ENCODE measurements at places on chromosomes 1 and 21.
A peak's percentile ranks its signal among the peaks of the same experiment; 100 is the strongest.

DNA sequence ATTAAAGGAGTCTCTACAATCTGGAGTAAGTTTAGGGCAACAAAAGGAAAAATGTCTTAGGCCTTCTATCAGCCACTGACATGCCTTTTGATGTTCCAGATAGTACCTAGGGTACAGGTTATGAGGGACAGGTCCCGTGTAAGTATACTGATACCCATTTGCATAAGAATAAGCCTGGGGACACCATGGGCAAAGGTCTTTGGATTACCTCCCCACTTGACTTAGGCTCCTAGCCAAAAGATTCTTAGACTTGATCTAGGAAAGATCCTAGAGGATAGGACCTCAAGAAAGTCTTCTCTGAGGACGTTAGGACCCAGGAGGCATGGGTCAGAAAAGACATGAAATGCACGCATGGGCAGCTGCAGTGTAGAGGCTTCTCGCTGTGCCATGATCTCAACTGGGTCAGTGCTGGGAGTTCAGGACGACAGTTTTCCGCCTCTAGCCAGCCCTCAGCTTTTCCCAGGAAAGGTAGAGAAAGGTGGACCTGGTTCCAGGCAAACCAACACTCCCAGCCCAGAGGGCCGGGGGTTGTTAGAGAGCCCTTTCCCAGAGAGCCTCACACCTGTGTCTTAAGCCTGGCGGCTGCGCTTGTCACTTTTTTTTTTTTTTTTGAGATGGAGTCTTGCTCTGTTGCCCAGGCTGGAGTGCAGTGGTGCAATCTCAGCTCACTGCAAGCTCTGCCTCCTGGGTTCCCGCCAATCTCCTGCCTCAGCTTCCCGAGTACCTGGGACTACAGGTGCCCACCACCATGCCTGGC is 26.6 kb downstream of the MSTO1 start:
- DNase-seq: no peak

DNA sequence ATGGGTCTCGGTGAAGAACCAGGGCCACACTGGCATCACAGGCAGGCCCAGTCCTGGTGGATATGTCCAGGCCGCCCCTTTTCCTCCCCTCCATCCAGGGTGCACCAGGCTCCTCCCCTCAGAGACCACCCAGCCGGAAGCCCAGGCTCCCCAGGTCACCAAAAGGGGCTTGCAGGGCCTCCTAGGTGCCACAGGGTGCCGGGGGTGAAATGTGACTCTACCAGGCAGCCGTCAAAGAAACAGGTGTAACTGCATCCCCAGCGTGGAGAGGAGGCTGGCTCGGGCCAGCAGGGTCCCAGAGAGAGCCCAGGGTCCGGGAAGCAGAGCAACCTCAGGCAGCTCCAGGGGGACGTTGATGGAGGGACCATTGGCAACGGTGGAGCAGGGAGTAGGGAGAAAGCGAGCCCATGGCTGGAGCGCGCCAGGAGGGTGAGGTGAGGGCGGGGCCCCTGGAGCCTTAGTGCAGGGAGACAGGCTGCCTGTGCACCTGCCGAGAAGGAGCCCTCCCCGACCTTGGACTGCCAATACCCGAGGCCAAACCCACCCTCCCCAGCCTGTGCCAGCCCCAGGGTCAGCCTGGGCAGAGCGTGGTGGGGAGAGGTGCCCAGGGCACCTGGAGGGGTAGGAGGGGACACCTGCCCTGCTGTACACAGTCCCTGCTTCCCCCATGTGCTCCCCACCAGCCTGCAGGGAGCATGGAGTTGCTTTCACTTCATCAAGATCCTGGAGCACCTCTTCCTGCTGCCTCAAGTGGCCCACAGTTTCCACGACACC is 48.3 kb upstream of the POFUT2 start:
- DNase-seq: no peak

DNA sequence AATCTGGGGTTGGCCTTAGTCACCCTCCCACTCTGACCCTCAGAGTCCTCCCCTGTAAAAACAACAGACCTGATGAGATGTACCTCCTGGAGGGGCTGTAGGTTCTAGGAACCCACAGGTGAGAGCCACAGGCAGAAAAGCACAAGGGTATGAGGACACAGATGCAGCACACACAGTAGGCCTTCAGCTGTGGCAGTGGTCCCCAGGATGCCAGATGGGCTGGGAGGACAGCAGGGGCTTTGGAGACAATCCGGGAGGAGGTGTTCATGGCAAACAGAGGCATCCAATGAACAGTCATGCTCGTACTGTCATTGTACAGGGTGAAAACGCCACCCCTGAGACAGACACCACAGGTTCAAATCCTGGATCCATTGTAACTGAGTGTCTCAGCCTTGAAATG is 463.1 kb downstream of the MATN1 start:
- DNase-seq: no peak

DNA sequence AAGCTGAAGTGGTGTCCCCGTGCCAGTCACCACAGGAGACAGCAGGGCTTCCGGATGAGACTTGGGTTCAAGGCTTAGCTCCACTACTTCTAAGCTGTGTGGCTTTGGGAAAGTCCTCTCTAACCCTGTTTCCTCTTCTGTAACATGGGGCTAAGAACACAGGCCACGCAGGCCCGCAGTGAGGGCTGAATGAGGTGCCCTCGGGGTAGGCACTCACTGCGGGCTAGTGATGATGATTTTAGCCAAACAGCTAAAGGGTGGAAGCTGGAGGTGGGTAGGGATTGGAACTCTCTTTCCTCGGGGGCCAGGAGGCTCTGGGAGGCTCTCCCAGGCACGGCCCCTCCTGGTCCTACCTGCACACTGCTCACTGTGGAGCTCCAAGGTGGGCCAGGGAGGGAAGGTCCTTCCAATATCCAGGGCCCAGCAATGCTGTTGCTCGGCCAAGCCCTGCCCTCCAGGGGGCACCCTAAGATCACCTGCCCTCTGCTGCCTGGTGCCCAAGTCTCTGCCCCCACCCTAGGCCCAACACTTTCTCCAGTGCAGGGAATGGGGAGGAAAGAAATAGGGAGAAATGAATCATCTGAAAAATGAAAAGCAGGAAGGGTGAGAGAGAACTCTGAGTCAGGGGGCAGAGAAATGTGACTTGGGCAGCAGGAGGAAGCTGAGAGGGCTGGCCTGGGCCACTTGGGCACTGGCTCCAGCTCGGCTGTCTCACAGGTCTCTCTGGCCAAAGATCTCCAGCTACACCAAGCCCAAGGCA is 19.2 kb upstream of the EVA1B start:
- DNase-seq: peak; percentile 52

DNA sequence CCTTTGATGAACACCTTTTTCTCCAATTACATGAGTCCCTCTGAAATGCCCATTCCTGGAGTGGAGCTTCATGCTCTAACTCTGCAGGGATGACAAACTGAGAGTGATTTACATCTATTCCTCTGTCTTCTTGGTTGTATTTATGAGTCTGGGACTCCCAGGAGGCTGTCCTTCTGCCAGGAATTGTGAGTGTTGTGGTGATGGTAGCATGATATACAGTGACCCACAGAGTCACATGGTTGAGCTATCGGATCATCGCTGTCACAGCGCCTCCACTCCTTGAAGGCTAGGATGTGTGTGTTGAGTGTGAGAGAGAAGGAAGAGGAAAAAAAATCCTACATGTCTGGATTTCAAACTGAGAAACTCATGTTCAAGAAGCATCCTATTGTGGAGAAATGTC is 163.4 kb upstream of the CACNA1E start:
- no peak for DNase-seq

DNA sequence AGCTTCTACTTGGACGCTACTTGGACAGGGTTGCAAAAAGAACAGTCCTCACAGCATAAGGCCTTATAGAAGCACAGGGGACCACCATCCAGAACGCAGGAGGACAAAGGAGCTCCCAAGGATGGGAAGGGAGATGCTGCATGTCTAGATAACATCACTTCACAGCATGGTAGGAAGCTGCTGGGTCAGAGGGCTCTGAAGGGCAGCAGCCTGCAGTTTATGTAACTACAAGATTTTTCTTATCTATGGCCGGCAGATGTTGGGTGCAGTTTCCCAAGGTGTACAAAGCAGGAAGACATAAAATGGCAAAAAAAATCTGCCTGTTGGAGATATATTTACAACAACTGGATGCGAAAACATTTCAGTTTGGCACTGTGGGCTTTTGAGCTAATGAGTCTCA is 45.3 kb upstream of the SLC5A9 start:
- no peak for DNase-seq

DNA sequence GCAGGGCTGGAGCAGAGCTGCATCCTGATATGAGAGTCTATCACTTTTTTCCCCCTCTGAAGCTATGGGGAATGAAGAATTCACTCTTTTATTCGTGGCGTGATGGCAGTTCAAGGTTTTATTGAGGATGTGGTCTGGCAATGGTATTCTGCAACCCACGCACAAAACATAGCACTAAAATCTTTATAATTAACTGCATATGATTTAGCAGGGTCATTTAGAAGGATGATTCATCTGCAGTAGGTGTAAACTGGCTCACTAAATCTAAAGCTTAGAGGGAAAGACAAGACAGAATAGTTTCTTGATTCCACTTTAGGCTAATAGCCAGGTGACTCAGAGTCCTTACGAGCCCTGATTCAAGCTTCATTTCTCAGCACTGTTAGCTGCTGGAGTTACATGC is 25.0 kb upstream of the CHRM3 start:
- no peak for DNase-seq

Data from naive B cell (primary cell).